Activated CD8-positive, alpha-beta memory T cell treated with anti-CD3 and anti-CD28 coated beads for 1 hour (primary cell): ENCODE measurements at places on chromosomes 16 and 17.

- DNase-seq = no peak
Observed at GRCh38 chr17:27496437-27496943, 40.2 kb downstream of the KSR1 start.

GRCh38 chr16:81831722-81832126 is 52.6 kb downstream of the PLCG2 start:
- DNase-seq = peak; percentile 30

DNA sequence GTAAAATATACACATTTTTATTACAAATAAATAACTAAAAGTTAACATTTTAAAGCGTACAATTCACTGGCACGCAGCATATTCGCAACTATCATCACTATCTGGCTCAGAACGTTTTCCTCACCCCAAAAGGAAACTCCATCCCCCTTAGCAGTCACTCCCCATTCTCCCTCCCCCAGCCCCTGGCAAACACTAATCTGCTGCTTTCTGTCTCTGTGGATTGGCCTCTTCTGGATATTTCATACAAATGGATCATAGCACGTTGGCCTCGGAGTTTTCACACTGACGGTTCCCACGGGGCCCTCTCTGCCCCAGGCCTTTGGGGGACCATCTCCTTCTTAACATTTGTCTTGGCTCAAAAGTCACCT is 64.6 kb downstream of the RTN4RL1 start:
- no peak for DNase-seq

DNA sequence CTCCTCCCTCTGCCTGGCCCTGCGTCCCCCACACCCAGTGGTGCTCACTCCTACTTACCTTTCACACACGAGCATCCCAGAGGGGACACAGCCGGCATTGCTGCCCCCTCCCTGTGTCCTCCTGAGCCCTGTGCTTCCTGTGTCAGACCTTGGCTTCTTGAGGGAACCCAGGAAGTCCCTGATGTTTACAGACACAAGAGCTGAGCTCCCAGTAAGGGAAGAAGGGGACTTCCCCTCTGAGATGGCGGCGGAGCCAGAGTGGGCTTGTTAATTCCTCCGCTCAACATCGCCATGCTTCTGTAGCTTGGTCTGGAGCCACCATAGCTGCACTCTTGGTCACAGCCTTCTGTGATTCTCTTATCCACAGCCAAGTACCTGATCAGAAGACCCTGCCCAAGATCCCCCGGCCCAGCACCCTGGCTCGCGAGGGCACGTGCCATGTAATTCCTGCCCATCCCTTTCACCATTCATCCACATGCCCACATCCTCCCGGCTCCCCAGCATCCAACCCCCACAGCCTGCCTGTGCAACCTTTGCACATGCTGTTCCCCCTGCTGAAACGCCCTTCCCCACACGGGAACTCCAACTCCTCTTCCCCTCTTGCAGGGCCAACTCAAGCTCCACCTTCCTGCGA is 127.4 kb upstream of the FOXF1 start:
- no peak for DNase-seq
